ENCODE measurements at places on chromosomes 13 and 19.

DNA sequence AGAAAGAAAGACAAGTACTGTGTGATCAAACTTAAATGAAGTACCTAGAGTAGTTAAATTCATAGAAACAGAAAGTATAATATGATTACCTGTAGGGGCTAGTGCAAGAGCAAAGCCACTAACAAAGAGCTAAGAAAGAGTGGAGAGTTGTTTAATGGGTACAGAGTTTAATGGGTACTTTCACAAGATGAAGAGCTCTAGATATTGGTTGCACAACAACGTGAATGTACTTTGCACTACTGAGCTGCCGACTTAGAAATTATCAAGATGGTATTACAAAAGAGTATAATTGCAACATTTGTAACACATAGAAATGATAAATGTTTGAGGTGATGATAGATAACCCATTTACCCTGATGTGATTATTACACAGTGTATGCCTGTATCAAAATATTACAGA is 140.3 kb upstream of the GPC6 start:
- no peak for DNase-seq

GRCh38 chr19:56155124-56155687 is 14.1 kb downstream of the ZNF444 start:
- DNase-seq = no peak

- DNase-seq = no peak
Measured at GRCh38 chr13:99472122-99472440, 29.2 kb upstream of the TM9SF2 start.

GRCh38 chr19:3683405-3684053 is 16.7 kb downstream of the PIP5K1C start:
- no peak for DNase-seq

DNA sequence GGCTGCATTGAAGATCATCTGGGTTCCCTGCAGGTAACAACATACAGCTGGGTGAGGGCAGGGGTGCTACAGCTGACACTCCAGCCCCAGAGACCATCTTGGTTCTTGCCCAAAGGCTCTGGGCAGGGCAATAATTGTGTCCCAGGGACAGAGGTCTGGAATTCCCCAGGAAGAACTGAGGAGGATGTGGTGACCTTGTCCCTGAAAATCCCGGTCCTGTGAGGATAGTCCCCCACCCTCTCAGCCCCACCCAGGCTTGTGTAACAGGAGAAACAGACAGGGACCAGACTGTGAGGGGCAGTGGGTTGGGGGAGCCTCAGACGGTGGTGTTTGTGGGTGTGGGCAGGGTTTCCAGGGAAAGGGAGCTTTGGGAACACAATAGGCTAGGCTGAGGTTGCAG is 63.5 kb downstream of the COLGALT1 start:
- no peak for DNase-seq

GRCh38 chr19:8240274-8241229 is 31.4 kb downstream of the CERS4 start:
- peak; percentile 76 for DNase-seq

DNA sequence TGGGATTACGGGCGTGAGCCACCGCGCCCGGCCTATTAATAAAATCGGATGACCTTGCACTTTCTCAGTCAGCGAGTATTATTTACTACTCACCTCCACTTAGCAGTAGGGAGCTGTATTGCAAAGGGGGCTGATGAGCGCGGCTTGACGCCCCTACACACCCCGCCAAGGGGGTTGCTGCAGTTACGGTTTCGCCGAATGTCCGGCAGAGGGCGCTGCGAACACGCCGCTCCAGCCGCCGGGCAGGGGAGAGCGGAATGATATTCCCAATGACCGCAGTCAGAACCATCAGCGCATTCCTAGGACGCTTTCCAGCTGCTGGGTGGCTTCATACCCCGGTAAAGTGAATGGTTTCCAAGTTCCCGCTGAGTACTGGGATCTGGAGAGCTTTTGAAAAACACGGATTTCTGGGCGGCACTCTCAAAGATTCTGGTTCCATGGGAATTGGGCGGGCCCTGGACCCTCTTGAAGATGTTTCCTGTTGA is 30.0 kb upstream of the TPT1 start:
- DNase-seq = peak; percentile 41

DNA sequence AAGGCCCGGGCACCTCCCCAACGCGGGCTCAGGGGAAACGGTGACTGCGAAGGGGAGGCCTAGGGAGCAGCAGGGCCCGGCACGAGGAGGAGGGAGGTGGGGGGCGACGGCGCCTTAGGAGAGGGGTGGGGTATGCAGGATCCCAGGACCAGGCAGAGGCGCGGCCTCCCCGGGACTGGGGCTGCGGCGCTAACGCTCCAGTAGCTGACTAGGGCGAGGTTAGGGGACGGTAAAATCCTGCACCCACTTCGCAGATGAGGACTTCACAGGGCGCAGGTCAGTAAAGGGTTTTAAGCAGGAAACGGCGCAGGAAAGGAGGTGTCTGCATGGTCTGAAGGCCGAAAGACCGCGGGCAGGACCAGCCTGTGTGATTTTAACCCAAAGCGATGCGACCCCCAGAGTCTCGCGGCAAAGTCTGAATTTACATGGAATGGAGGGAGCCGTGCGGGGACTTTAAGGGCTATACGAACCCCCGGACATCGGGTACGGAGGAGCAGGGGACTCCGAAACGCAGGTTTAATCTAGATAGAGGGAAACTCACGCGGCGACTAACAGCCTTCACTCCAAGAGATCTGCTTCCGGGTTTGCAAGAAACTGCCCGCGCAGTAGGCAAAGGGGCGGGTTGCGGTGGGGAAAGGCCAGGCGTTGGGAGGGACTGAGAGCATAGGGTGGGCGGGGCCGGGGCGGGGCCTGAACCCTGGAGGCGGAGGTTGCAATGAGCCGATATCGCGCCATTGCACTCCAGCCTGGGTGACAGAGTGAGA is at the start of gene ZNF665:
TSS of gene ZNF665 (minus strand) at position 588 of the 764 bp plus-strand sequence. CDS start 10,460 bp downstream, outside the sequence.
- DNase-seq = peak; percentile 88

- no peak for DNase-seq
Measured at GRCh38 chr19:36891768-36892357, 24.2 kb downstream of the ZNF829 start.

- DNase-seq = peak; percentile 75
Measured at GRCh38 chr19:40398417-40399131, 8.6 kb upstream of the HIPK4 start.

GRCh38 chr13:77715233-77715891 is 17.9 kb downstream of the SLAIN1 start:
- no peak for DNase-seq

- DNase-seq = no peak
Measured at GRCh38 chr13:97306645-97307044, 84.5 kb downstream of the MBNL2 start.

- DNase-seq = peak; percentile 71
Measured at GRCh38 chr19:37655301-37655688, at the start of gene ZFP30. Gene ZFP30 (minus strand): TSS chr19:37655465. CDS start chr19:37647822, 7,643 bp downstream.

- no peak for DNase-seq
Measured at GRCh38 chr19:49767967-49768581, 1.3 kb downstream of the AP2A1 start.

GRCh38 chr19:55623561-55623960 is 805 bp downstream of the ZNF784 start:
- DNase-seq = no peak

DNA sequence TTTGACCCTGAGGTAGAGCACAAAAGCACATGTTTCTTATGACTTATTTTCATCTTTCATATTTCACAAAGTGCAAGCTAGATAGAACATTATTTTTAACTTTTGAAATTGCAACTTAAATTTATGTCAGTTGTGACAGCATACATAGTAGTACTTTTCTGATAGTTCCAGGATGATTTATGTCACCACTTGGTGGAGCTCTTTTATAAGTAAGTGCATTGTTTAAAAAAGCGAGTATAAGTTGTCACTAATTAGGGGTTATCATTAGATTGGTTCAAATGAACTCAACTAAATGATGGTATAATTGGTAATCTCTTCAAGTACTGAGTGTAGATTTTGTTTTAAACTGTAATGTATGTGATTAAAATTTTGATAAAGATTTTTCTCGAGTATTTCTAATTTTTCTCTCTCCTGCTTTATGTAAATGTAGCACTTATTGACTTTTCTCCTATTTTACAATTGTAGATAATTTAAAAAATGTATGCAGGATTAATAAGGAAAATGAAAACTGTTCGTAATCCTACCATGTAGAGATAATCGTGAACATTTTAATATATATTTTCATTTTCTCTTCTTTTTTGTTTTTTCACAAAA is 31.1 kb downstream of the RB1 start:
- DNase-seq = no peak

- DNase-seq = no peak
Measured at GRCh38 chr19:2140138-2140569, 11.2 kb downstream of the AP3D1 start.

DNA sequence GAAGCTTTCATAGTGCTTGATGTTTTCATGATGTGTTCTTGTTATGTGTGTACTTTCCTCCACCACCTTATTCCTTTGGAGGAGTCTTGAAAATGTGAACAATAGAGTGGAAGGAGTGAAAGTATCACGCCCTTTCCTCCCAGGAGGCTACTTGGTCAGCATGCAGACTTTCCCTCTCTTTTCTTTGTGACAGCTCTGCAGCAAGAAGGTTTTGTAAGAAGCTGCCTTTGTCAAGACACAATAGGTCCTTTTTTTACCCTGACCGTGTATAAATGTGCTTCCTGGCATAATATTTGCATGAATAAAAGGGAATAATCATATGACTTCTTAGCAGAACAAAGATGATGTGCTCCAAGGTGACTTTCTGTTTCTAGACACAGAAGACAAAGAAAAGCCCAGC is 882.6 kb upstream of the SLITRK5 start:
- no peak for DNase-seq

- DNase-seq = no peak
Measured at GRCh38 chr19:24046550-24046949, 40.4 kb upstream of the ZNF254 start.

- no peak for DNase-seq
Measured at GRCh38 chr13:51781246-51782022, 22.5 kb downstream of the DHRS12 start.

DNA sequence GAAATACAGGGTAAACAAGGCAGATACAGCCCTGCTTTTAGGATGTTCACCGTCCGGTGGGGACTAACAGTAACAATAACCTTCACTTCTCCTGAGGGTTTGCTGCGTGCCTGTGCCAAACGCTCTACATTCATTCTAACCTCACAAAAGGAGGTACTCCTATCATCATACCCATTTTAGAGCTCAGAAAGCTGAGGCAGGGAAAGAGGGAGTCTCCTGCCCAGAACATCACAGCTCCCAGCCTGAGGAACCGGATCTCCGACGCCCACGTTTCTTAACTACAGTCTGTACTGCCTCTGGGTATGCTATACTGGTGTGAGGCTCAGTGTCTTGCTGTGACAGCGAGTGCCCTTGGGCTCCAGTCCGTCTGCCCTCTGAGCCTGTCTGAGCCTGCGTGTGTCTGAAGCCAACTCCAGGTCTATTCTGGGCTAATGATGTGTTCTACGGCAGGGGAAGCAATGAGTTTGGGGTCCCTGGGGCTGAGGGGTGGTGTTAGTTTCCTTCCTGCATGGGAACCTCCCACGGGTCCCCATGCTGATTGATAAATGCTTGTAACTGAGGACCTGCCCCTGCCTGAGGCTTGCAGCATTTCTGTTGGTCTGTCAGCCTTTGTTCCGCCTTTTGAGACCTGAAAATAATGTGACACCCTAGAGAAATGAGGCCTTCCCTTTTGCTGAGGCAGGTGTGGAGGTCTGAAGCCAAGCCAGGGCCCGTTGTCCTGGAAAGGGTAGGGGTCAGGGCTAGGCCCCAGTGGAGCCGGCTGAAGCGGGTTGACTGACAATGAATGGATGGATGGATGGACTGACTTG is 4.9 kb downstream of the LIPE start:
- peak; percentile 4 for DNase-seq

DNA sequence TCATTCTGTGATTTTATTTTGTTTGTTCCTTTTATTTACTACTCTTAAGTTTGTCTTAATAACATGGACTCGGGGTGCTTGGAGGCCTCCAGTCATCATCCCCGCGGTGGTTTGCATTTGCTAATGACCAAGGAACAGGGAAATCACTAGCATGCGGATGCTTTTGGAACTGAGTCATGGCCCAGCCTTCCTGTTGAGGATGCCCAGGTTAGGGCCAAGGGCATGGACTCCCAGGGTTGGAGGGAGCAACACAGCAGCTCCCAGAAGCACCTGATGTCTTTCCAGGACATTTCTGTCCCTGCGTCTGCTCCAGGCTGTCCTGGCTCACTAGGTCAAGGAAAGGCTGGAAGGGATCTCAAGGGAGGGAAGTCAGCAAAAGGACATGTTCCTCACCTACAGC is 423.7 kb upstream of the TSHZ3 start:
- no peak for DNase-seq

DNA sequence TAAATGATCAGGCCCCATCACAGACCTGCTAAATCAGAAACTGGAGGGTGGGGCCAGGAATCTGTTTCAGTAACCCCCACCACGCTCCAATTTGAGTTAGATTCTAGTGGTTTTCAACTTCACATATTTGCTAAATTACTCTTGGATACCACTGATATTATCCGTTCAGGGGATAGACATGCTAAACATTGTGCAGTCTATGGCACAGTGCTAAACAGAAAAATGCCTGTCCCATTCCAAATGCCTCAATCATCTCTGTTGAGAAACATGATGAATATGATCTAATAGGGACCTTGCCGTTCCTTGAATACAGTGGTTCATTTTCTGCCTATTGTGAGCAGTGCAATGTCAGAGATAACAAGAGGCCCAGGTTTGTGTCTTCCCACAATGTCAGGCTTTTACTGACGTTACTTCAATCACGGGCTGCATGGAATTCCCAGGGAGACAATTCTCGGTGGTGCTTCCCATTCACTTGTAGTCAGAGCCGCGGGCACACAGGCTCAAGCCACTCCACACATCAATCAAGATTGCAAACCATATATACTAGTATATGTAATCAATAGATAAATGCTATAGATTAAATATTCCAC is 52.7 kb downstream of the MYO16 start:
- no peak for DNase-seq

DNA sequence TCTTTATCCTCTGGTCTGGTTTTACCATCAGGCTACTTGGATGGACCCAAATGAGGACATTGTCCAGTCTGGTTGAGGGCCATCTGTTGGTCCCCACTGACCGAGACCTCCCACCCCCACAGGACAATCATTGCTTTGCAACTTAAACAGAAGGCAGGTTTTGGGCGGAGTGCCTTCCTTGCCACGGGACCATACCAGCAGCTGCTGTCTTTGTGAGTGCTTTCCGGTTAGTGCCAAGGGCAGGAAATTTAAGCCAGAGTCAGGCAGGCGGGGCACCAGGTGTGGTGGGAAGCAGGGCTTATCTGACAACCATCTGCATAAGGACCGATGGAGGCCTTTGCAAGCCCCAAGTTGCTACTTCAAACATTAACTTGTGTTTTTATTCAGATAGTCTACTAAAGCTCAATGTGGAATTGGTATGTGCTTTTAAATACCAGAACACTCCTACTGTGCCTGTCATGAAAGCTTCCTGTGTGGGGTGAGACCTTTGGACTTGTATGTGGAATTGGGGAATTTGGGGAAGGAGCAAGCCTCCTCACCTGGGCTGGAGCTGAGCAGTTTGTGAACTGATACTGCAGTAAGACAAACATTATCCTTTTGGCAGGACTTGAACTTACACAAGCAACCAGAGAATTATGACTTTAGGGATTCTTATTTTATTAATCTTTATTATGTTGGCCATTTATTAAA is 39.3 kb upstream of the UBE2L5 start:
- DNase-seq = no peak
